ENCODE measurements at places on chromosomes 7 and 10. TPM values are rescaled to one million over a fixed set of nuclear protein-coding genes. Genes with fewer than 3 reads are reported as not detected.
A peak's percentile ranks its signal among the peaks of the same experiment; 100 is the strongest.

Gene ZNF479
- polyA plus RNA-seq = not detected

DNA sequence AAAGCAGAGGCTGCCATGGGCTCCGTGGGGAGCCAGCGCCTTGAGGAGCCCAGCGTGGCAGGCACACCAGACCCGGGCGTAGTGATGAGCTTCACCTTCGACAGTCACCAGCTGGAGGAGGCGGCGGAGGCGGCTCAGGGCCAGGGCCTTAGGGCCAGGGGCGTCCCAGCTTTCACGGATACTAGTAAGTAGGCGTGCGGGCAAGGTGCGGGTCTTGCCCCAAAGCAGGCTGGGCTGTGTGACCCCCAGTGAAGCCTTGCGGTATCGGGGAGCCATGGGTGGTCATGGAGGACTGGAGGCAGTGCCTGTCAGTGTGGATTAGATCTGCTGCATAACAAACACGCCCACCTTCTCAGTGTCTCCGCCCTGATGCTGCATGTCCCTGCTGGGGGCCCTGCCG, 5.1 kb downstream of the SLC29A4 start:
- DNase-seq = no peak

GRCh38 chr10:78194539-78195402, 161.1 kb downstream of the RPS24 start:
- no peak for DNase-seq

DNA sequence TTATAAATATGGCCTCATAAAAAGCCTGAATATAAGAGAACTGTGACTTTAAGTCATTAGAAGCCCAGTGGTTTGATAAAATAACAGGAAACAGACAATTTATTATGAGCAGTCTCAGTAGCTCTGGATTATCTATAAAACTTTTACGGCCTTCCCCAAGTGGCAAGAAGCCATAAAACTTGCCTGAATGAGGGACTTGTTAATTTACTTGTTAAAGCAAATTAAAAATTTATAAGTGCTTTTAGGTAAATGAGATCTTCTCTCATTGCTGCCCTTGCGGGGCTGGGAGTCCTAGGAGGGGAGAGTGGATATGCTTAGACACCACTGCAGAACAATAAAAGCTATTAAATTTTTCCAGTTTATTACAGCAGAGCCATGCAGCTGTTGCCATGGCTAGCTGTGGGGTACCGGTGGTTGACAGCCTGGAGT, 499.9 kb downstream of the AUTS2 start:
- DNase-seq = no peak

- no peak for DNase-seq
Measured at GRCh38 chr7:68756986-68757495, 841.2 kb upstream of the AUTS2 start.

DNA sequence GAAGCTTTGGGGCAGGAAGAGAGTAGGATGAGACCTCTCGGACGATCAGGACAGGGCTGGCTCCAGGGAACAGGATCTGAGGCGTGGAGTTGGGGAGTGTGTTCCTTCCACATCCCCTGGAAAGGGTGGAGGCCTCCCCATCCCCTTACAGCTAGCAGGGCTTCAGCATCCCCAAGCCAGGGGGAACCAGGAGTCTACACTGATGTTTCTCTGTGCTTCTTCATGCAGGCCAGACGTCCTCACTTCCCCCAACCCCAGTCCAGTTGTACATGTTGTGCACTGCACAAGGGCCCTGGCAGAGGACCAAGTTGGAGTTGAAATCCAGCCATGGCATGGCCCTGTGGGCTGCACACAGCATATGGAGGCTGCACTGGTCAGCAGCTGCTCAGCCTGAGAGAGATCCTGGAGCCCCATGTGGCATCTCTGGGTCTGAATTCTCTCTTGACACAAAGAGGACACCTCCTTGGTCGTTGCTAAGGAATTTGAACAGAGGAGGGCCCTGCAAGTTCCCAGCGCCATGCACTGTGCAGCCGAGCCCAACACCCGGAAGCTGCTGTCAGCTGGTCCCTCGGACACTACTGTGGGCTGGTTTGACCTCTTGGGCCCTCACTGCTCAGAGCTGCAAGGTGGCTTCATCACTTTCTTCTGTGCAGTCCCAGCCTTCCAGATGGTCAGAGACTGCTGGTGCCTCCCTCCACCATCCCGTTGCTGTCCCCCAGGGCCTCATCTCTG, 181.1 kb downstream of the DNAJB6 start:
- no peak for DNase-seq

Gene LBX1
- not detected for polyA plus RNA-seq

DNA sequence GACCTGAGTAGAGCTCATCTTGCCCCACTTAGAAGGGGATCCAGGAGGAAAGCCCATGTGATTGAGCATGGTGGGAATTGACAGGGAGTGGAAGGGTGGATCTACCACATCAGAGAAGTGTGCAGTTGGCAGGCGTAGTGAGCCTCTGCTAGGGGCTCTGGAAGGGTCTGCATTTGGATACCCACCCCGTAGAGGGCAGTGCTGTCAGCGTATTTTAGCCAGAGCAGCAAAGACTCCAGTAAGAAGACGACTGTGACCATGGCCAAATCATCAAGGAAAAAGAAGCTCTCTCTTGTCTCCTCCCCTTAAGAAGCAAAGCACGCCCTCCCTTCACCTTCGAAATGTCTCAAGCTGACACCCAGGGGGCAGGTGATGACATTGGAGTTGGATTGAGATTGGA, 68.8 kb upstream of the INHBA start:
- DNase-seq = no peak

Gene PTPN20
- polyA plus RNA-seq = not detected

Gene PYROXD2
- 8.5 TPM for polyA plus RNA-seq

Gene HIPK2
- polyA plus RNA-seq = 3.5 TPM

DNA sequence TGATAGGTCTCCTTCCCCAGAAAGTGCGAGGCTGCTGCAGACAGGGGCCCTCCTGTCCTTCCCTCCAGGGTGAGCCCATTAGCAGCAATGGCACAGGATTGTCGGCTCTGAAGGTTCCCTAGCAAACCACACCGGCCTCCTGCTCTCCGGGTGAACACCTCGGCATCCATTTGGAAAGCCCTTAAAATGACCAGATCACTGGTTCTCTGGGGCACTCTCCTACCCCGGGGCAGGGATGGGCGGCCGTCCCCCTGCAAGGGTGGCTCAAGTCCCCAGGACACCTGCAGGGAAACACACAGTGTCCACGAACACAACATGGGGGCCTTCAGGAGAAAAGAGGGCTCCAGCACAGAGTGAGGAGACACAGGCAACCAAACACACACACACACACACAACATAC, 459.1 kb downstream of the PTPRN2 start:
- no peak for DNase-seq

DNA sequence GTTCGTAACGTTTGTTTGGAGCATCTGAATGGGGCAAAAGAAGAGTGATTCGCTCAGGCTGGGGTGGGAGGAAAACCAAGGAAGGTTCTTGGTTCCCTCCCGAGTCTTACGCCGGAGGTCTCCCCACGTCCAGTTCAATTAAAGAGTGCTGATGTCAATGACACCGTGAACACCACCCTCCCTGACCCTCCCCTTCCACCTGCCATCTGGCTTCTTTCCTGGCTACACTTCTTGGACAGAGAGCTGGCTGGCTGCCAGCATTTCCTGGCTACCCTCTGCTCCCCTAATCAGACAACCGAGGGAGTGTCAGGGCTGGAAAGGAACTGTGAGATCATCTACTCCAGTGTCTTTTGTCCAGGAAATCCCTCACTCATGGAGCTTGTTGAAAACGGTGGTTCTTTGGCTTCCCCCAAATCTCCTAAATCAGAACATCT, 24.1 kb upstream of the FFAR4 start:
- DNase-seq = no peak

DNA sequence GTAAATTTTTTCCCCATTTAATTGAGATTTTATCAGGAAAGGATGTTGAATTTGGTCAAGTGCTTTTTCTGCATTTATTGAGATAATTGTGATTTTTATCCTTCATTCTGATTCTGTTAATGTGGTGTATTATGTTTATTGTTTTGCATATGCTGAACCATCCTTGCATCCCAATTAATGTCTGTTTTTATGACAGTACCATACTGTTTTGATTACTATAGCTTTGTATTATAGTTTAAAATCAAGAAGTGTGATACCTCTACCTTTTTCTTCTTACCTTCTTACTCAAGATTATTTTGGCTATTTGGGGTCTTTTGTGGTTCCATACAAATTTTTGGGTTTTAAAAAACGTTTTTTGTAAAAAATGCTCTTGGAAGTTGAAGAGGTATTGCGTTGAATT, 357.2 kb downstream of the REEP3 start:
- DNase-seq = no peak

- no peak for DNase-seq
Measured at GRCh38 chr7:4693749-4694148, 11.7 kb downstream of the FOXK1 start.

GRCh38 chr10:88983206-88983605, 7.4 kb upstream of the FAS start:
- no peak for DNase-seq

GRCh38 chr10:50512214-50512595, 111.6 kb downstream of the SGMS1 start:
- DNase-seq = no peak

GRCh38 chr10:113788604-113789083, 37.2 kb downstream of the PLEKHS1 start:
- no peak for DNase-seq

GRCh38 chr7:70459546-70459945, 672.4 kb upstream of the GALNT17 start:
- no peak for DNase-seq

Gene WAPL
- 21.1 TPM for polyA plus RNA-seq

Gene DGKB
- polyA plus RNA-seq = not detected

- DNase-seq = peak; percentile 15
Measured at GRCh38 chr7:37832194-37832593, 16.2 kb upstream of the NME8 start.

- DNase-seq = no peak
Measured at GRCh38 chr7:151494298-151495284, 25.1 kb downstream of the RHEB start.

Gene CNPY1
- polyA plus RNA-seq = not detected

Gene BUB3
- 203 TPM for polyA plus RNA-seq

Gene ELMO1
- polyA plus RNA-seq = 53.1 TPM

DNA sequence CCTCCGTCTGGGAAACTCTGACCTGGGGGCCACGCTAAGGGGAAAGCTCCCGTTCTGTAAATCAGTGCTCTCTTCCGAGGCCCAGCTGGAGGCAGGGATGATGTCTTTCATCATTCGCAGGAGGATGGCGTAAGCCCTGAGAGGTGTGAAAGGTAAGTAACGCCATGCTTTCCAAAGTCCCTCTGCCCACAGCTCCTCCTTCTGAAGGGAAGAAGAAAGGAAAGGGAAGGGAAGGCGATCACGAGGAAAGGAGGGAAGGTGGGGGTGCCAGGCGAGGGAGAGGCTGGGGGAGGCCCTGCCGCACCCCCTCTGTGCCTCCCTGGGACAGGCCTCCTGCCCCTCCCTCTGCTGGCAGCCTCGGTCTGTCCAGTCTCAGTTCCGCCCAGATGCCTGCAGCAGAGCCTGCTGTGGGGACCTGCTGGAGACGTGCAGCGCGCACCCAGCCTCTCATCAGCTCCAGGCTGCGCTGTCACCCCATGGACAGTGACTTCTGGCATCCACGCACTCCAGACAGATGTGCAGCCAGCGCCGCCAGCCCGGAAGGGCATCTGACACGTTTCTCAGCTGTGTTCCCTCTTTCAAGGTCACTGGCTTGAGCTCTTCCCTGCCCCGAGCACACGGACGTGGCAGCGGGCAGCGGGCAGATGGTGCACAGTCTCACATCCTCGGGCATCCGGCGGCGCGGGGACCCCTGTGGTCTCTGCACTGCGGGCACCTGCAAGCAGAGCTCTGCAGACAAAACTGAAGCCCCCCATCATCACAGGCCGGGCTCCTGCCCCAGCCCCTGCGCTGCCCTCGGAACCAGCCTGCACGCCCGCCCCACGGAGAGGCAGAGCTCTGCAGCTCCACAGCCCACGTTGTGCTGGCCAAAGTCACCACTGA, 60.6 kb downstream of the INSIG1 start:
- no peak for DNase-seq

GRCh38 chr7:17774248-17774647, 166.0 kb downstream of the SNX13 start:
- no peak for DNase-seq

- peak; percentile 66 for DNase-seq
Measured at GRCh38 chr10:17029581-17030271, 99.9 kb downstream of the CUBN start.

Gene CALN1
- not detected for polyA plus RNA-seq

DNA sequence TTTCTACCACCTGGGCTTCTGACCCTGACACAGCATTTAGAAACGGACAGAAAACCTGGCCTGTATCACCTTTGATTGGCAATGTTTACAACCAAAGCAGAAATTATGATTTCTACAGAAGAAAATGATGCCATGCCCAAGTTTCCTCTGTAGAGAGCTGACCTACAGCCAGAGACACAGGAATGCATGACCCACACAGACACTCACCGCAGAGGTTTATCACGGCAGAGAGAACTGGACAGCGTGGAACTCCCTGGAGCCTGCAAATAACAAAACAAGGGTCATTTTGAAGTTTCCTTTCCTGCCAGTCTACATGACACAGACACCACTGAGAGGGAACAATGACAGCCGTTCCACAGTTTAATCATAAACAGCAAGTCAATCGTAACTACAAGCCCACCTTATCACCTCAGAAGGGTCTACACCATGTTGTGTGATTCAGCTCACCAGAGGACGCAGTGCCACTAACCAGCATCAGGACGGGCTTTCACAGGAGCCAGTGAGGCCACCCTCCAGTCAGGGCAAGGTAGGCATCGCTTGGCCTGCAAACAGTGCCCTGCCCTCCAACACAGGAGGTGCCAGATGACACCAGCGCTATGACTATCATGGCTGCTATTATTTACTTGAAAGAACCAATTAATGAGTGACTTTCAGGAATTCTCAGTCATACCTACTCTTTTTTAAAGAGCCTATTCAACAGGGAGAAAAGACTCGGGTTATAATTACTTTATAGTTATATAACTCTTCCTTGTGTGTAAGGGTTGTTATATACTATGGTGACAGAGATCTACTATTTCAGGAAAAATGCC, 139.9 kb downstream of the TNS3 start:
- DNase-seq = no peak

Data from immature natural killer cell (primary cell).